Epithelial cell of proximal tubule (primary cell): ENCODE measurements at places on chromosomes 7 and 10.

GRCh38 chr10:56715262-56715661 is 354.2 kb upstream of the ZWINT start:
- DNase-seq, result no peak

DNA sequence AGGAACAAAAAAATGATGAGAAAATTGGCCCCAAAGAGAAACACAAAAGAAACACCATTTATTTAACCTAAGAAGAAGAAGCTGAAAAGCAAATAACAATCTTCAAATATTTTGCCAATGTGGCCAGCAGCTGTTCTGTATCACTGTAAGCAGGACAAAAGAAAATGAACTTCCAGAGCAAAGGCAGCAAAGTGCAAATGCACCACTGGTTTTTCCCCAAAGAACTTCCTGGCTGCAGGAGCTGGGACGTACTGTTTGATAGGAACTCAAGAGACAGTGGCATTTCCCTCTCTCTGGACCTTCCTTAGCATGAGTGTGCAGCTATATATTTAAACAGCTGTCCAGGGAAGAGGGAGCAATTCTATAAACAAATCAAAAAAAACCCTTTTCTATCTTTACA is 60.4 kb downstream of the RNLS start:
- no peak for DNase-seq

- DNase-seq, result no peak
Measured at GRCh38 chr10:57096044-57096443, 735.0 kb upstream of the ZWINT start.

DNA sequence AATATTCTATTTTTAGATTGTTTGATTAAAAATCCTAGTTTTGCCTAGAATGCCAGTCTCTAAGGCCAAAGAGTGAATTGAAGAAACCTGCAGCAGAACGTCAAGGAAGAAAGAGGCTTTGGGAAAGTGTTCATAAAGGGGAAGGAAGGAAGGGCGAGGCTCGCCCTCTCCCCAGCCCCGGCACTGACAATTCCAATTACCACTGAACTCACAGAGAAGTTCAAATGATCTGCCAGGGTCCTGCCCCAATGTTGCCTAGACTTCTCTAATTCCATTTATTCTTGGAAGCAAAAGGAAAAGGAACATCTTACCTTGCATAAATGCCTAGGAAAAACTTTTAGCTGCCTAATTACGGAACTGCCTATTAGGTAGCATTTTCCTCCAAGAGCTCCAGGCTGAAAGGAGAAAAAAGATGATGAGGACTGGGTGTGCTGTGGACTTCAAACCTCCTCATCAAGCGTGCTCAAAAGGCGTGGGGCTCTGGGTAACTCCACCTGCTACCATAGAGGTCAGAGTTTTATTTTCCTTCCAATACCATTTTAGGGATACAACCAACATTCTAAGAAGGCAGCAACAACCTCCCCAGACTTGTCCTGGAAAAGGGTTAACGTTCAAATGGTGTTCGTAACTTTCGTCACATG is 134.5 kb downstream of the PKD1L1 start:
- no peak for DNase-seq

DNA sequence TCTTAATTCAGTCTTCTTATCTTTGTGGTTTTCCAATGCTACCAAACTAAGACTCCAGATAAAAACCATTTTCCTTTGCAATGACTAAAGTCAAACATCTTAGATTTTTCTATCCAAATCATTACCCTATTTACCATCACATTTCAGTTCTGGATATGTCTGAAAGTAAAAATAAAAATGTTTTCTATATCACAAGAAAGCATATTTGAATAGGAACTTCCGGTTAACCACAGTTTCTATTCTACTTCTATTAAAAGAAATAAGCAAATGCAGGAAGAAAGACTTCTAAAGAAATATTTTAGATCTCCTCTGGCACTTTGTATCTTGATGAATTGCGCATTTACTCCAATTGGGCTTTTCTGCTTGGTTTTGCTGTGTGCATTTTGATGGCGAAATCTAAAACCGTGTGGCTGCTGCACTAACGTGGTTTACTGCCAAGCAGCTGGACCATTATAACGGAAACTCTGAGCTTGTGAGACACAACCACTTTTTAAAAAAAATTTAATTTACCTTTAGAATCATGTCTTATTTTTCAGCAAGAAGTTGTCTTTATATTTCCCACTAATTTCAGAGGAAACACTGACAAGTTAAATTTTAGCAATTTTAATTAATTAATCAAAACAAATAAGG is 146.1 kb downstream of the VPS50 start:
- DNase-seq, result no peak

GRCh38 chr10:8913720-8914119 is 859.2 kb downstream of the GATA3 start:
- no peak for DNase-seq

- no peak for DNase-seq
Measured at GRCh38 chr7:45350896-45351295, 193.3 kb downstream of the RAMP3 start.

- no peak for DNase-seq
Measured at GRCh38 chr7:151896086-151896485, 19.2 kb upstream of the PRKAG2 start.

GRCh38 chr10:120105001-120105400 is 212.5 kb downstream of the SEC23IP start:
- DNase-seq, result no peak

- DNase-seq, result no peak
Measured at GRCh38 chr7:134618756-134619530, 27.7 kb upstream of the BPGM start.

DNA sequence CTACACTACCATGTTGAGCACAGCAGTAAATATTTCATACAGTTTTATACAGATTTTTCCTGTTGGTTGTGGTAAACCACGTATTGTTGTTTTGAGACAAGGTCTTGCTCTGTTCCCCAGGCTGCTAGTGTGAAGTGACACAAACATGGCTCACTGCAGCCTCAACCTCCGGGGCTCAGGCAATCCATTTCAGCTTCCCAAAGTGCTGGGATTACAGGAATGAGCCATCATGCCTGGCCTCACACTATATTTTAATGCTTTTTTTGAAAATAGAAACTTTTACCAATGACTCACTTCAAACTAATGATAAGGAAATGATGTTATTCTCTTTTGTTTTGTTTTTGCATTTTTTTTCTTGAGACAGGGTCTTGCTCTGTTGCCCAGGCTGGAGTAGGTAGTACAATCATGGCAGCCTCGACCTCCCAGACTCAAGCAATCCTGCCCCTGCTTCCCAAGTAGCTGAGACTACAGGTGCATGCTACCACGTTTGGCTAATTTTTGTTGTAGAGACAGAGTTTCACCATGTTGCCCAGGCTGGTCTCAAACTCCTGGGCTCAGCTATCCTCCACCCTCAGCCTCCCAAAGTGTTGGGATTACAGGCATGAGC is 210.6 kb downstream of the TPST1 start:
- DNase-seq, result no peak

- DNase-seq, result no peak
Measured at GRCh38 chr10:87523731-87524130, 19.0 kb downstream of the MINPP1 start.

DNA sequence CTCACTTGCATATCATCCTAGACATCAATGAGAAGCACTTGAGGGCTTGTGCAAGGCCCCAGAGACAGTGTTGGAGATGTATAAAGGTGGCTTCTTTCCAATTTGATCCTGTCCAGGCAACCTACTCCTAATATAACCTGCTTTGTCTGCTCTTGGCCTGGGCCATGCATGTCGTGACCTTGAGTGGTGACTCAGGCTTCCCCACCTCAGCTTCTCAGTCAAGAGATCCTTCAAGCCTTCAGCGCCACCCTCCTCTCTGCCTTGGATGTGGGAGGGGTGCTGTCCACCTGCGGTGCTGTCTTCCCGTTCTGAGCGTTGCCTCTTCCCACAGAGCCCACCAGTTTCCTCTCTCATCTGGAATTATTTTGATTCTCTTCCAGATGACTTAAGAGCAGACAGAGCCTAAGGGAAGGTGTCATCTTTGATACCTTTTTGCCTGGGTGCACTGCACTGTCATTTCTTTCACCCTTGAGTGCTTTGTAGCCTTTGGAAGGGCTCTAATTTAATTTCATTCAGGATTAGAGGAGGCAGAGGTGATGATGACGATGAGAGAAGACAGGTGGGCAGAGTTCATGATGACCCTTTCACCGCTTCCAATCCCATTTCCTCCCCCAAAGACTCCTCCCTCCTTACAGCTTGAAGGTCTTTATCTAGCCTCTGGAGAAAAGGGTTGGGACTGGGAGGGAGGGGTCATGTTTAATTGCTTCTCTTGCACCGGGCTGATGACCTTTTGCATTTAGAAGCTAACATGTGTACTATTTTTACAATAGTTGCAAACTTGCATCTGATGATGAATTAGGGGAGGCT is 6.9 kb downstream of the LSMEM1 start:
- DNase-seq, result no peak
